Activated CD8-positive, alpha-beta memory T cell treated with anti-CD3 and anti-CD28 coated beads, Interleukin-2, amount 50 U/mL, for 48 hours (primary cell): ENCODE measurements at places on chromosomes 3 and 15.

GRCh38 chr3:70774641-70775040 is 462.2 kb upstream of the MDFIC2 start:
- DNase-seq: no peak

DNA sequence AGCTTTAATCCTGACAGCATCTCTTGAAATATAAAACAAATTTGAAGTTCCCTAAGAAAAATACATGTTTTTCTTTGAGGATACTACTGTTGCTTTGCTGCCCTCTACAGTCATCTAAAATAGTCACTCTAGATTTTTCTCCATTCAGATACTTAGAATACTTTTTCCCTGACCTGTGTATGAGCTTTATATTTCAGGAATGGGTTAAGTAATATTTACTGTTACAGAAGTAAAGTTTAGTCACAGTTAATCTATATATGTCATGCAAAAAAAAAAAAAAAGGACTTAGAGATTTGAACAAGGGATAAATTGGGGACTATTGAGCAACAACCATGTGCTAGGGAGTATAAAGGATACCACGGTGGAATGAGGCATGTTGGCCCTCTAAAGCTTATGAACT is 8.8 kb downstream of the NECTIN3 start:
- DNase-seq: no peak

DNA sequence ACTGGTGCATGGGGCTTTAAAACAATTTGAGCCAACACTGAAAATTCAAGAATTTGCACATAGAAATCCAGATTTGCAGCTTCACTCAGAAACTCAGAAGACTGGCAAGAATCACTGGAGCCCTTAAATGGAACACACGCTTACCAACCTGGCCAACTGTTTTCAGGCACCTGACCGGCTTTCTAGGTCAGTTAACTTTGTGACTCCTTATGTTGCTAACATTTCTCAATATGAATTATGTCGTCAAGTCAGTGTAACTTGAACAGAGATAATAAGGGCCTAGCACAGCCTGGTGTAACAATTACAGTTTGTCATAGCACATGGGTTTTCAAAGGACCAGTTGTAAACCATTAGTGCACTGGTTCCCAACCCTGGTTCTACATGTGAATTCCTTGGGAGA is 6.8 kb downstream of the CERS3 start:
- no peak for DNase-seq

DNA sequence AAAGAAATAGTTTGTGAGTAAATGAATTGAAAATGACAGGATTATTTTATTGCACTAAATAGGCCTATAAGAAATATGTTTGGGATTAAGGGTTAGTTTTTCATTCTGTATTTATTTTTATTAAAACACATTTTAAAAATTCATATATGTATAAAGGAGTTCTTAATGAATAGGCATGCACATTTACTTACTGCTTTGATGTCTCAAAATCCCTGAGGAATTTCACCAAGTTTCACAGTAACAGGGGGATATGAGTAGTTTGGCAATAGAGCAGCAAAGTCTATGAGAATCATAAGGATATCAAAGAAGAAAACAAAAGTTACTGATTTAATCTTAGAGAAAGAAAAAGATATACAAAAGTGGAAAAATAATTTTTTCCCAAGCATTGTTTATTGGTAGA is 411.7 kb downstream of the NAALADL2 start:
- DNase-seq: no peak

- no peak for DNase-seq
These were observed 19.5 kb downstream of the TKT start for GRCh38 chr3:53236112-53236841.

GRCh38 chr3:73846951-73847350 is 222.2 kb upstream of the PDZRN3 start:
- no peak for DNase-seq

DNA sequence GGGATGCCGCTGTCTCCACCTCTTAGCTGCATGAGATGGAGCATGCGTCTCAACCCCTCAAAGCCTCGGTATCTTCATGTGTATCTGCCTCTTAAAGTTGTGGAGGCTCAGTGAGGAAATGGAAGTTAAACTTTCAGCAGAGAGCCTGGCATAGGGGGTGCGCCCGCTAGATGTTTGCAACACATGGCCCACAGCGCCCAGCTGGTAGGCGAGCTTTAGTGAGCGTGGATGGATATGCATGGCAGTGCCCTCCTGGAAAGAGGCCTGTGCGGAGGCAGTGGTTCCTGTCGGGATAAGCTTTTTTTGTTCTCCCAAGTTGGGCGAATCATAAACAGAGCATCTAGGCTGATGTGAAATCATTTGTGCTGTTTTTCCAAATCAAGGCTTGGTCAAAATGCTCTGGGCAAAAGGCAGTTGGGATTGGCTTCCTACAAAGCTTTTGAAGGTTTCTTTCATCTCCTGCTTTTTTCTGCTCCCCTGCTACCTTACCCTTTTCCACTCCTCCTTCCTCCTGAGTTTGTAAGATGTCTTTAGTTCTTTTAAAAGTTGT is 272.4 kb upstream of the TPM1 start:
- no peak for DNase-seq

DNA sequence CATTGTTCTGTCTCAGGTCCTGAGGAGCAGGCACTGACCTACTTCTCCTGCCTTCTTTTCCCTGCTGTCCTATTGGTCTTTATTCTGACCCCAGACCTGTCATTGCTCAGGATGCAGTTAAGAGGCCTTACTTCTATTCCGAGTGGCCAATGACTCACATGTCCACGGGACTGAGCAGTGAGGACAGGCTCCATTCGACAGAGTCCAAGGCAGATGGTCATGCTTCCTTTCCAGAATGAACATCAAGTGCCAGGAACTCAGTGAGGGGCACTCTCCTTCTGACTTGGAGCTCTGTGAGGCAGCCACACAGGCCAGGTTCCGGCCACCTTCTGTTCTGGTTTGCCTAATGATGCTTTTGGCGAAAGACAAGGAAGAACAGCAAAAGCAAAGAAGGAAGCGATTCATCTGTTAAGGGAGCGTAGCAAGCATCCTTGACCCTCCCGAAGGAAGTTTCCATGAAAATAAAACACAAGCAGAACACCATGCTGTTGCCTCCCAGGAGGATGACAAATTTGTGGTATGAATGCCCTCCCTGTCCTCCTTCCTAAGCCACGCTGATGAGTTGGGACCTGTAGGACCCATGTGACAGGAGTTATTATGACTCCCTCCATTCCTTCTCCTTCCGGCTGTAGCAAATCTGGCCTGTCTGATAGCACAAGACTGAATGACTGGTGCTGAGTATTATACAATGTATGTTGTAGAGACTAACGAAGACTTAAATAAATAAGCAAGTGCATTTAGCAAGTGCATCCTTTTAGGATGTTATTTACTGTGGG is 14.4 kb upstream of the TPRG1 start:
- DNase-seq: no peak

DNA sequence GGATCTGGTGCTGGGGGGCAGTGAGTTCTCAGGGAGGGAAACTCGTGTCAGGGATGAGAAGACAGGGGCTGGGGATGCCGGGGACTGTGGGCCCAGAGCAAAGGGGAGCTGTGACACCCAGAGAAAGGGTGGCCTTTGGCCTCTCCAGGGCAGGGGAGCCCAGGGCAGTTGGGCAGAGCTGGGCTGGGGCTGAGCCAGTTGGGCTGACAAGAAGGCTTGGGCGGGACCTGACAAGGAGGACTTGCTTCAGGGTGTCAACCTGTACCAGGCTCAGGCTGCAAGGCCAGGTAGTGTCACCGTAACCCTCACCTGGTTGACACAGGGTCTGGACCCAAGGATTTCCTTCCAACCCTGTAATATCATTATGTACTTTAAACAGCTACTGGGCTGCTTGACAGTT is 13.2 kb upstream of the ANPEP start:
- DNase-seq: no peak

- DNase-seq: no peak
These were observed 11.4 kb downstream of the IREB2 start for GRCh38 chr15:78449220-78449999.

DNA sequence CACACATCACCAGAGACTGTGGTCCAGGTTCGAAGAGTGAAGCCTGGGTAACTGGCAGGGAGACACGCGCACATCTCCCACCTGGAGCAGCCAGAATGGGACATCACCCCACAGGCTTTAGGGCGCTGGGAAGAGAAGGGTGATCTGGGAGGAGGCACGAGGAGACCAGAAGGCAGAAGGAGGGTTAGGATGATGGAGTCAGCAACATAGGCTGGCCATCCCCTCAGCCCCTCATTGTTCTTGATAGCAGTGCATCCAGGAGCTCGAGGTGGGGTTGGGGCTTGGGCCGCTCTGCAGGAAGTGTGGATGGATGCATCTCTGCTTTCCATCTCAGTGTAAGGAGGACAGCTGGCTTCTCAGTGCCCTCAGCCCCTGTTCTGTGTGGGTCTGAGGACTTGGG is 15.2 kb downstream of the PLA2G4F start:
- DNase-seq: no peak

DNA sequence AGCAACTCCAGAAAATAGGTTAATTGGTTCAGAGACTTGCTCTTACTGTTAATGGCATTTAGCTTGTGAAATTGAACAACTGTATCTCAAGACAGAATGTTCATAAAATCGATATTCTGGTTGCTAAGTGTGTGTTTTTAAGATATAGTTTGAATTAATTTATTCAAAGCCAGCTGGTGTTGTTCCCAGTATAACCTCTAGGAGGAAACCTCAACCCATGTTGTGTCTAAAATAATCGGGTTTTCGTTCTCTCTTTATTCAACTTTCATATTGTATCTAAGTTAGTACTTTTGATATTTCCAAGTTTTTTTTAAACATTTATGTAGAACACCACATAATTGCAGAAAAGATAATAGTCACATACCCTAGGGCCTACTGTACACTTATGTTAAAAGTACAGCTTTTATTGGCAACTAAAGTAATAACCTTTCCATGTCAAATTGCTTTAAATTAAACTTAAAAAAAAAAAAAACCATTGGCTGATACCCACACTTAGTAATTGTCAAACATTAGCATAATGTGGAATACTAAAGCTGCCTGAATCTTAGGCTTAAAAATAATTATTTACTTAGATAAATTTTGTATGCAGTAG is 90.9 kb downstream of the SAMMSON start:
- no peak for DNase-seq

DNA sequence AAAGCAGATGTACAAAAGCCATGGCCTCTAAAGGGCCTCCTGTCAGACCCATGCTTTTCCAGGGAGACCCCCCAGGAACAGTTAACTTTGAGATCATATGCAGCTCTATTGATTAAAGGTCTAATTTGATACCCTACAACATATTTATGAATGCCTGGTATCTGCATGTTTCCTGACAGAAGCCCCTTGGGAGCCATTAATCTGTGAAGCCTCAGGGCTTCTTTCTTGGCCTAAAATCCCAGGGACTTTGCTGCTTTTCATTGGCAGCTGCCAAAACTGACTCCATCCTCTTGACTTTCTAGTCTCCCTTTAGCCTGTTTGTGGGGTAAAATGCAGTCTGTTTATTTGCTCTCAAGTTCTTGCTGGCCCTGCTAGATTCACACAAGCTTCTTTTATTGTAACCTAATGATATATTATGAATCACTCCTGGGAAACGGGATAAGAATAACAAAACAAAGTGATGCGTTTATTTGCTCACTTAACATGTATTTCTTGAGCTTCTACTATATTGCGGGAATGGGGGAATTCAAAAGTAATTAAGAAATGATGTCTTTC is 257.0 kb downstream of the LSAMP start:
- no peak for DNase-seq

DNA sequence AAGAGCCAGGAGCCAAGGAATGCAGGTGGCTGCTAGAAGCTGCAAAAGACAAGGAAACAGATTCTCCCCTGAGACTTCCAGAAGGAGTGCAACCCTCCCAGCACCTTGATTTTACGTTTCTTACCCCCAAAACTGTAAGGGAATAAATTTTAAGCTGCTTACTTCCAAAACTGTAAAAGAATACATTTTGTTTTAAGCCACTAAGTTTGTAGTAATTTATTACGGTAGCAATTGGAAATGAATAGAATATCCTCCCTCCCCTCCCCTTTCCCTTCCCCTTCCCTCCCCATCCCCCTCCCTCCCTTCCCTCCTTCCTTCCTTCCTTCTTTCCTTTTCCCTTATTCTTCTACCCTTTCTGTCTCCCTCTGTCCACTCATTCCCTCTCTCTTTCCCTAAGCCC is 203.7 kb upstream of the CFAP20DC start:
- DNase-seq: no peak

DNA sequence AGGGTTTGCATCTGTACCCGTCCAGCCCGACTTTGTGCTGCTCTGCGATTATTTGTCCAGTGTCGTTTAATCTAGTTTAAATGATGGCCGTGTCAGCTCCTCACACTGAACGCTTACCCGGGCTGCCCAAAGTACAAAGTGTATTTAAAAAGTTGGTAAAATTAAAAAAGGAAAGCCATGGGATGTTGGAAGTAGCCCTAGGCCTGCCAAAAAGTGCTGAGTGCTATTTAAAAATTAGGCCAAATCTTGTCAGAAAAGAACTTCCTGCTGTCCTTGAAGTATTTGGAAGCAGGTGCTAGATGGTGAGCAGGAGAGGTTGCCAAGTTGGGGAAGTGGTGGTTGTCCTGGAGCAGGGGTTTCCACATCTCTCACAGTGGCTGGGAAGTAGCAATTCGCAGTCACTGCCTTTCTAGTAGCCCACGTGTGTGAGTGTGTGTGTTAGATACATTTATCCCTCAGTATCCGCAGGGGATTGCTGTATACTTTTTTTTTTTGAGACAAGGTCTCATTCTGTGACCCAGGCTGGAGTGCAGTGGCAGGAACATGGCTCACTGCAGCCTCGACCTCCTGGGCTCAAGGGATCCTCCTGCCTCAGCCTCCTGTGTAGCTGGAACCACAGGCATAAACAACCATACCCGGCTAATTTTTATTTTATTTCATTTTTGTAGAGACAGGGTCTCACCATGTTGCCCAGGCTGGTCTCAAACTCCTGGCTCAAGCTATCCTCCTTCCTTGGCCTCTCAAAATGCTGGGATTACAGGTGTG is 664 bp downstream of the PPCDC start:
- DNase-seq: no peak

DNA sequence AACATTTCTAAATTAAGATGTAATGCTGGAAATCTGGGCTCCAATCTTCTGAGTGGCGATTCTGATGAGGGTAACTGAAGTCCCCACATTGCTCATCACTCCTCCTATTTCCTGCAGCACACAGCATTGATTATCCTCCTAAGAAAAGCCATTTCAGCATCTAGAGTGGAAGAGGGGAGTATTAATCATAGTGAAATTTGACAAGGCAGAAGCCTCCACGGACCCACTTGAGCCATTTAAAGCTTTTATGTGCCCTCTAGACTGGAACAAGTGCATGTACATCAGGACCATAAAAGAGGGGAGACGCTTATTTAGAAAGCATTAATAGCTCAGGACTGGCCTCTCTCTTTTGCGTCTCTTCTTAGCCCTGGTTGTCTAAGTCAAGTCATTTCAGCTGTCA is 25.8 kb downstream of the AQP9 start:
- no peak for DNase-seq

- no peak for DNase-seq
These were observed 36.2 kb upstream of the C3orf38 start for GRCh38 chr3:88113311-88114162.

- peak; percentile 87 for DNase-seq
These were observed 114.9 kb upstream of the MEF2A start for GRCh38 chr15:99450896-99451358.

DNA sequence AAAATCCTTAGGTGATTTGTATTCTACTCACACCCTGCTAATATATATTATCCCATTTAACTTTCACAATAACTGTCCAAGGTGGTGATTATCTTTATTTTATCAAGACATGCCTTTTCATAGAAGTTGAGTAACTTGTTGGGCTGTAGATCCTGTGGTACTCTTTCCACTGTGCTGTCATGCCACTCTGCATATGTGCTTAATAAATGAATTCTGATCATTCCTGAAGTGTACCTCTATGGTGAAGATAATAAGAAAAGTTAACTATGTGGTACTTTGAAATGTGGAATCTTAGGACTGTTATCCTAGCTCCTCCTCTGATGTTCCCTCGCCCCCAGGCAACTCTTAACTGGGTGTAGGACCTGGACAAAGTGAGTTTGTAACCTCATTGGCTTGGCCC is 5.2 kb downstream of the SNRK start:
- no peak for DNase-seq
